ENCODE measurements at places on chromosomes 6 and 20.

GRCh38 chr6:48744948-48745347 is 634.0 kb upstream of the PTCHD4 start:
- no peak for DNase-seq

GRCh38 chr6:165568326-165568725 is 94.7 kb downstream of the PDE10A start:
- DNase-seq = no peak

- no peak for DNase-seq
Measured at GRCh38 chr6:39932386-39932910, 1.8 kb downstream of the MOCS1 start.

DNA sequence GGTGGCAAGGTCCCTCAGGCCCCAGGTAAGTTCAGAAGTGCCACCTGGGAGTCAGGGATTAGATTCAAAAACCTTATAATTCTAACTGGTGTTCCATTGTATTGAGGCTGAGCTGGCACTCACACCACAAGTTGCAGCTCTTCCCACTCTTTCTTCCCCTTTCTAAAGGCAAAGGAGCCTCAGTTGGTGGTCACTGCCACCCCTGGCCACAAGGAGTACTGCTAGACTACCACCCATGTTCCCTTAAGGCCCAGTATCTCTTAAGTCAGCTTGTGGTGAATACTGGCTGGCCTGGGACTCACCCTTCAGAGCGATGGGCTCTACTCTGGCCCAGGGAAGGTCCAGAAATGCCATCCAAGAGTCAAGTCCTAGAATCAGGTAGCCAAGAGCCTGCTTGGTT is 421.1 kb upstream of the KHDRBS2 start:
- DNase-seq = no peak

GRCh38 chr6:132023490-132023889 is 72.3 kb upstream of the CCN2 start:
- no peak for DNase-seq
